ENCODE measurements at places on chromosomes 4 and X.
A peak's percentile ranks its signal among the peaks of the same experiment; 100 is the strongest.

- DNase-seq = no peak
Observed at GRCh38 chr4:133149364-133149695, 236 bp downstream of the PCDH10 start.

GRCh38 chrX:134236626-134237614 lies at the start of gene CCDC160:
Gene CCDC160, plus strand, starts transcription at chrX:134237182. Its CDS starts 7,619 bp downstream, at chrX:134244801.
- DNase-seq = no peak

GRCh38 chr4:38872620-38873019 lies 5.0 kb downstream of the FAM114A1 start:
- DNase-seq = no peak

DNA sequence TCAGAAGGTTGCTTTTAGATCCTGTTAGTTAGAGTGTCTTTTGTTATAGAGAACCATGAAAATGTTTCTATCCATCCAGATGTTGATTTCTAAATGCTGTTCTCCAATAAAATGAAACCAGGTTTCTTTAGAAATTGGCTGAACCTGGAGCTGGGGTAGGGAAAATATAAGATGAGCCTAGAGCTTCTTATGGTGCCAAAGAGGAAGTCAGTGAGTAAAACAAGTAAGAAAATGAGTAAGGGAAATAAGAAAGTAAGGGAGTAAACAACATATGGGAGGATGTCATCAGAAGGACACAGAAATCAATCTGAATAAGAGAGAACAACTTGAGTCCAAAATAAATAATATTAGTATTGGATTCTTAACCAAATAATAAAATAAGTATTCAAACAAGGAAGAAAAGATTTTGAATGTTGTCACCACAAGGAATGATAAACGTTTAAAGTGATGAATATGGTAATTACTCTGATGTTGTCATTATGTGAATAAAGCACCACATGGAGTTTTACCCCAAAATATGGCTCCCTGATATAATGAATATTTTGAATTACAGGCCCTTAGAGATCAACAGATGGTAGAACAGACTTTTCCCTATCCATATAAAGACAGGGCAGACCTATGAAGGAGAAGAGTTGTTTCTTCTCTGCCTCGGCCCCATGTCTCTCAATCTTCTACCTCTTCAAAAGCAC lies 506.1 kb downstream of the IL15 start:
- DNase-seq = no peak

- no peak for DNase-seq
Observed at GRCh38 chr4:13169731-13170525, 314.2 kb downstream of the RAB28 start.

GRCh38 chrX:136266828-136267227 lies 15.6 kb upstream of the MAP7D3 start:
- DNase-seq = no peak

- no peak for DNase-seq
Observed at GRCh38 chr4:37689353-37690095, 3.3 kb upstream of the RELL1 start.

- no peak for DNase-seq
Observed at GRCh38 chrX:32170481-32170880, 1040.9 kb downstream of the DMD start.

DNA sequence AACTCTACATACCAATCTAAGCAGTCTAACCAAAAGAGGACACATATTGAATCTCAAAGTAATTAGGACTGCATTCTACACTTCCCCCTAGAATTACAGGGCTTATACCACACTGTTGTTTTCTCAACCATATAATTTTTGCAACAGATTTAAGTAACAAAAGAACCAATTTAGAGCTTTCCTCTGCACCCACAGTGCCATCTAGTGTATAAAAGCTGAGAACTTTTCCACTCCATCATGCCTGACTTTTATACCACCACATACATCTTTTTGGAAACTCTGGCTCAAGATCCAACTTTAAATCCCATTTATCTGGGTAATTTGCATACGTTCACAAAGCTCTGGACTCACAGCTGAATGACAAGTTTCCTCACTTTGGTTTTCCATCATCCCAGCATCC lies 99.5 kb downstream of the EFHC2 start:
- no peak for DNase-seq

- no peak for DNase-seq
Observed at GRCh38 chr4:94068753-94069719, 138.6 kb upstream of the SMARCAD1 start.

DNA sequence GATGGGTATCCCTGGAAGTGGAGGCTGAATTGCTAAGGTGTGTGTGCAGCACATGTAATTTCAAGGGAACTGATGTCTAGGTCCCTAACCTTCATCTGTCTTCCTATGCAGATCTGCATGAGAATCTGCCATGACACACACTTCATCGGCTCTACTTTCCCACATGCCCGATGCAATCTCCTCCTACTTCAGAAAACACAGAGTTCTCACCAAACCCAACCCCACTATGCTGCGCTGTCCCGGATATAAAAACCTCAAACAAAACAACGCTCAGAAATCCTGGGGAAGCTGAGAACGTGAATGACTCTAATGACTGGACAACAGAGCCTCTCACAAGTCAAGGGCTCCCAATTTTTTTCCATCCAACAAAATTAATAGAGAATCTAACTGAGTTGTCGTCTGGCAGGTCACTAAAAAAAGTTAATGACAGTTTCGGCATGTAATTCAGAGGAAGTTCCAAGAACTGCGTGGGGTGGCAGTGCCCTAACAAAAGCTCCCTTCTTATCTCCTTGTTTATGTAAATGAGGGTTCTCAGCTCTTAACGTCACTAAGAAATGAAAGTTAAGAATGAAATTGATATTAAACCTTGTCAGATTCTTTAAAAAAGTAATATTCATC lies 39.0 kb downstream of the STX18 start:
- DNase-seq = no peak

- no peak for DNase-seq
Observed at GRCh38 chr4:67886281-67886680, 2.5 kb upstream of the TMPRSS11D start.

- no peak for DNase-seq
Observed at GRCh38 chr4:18938343-18939099, 917.0 kb upstream of the LCORL start.

DNA sequence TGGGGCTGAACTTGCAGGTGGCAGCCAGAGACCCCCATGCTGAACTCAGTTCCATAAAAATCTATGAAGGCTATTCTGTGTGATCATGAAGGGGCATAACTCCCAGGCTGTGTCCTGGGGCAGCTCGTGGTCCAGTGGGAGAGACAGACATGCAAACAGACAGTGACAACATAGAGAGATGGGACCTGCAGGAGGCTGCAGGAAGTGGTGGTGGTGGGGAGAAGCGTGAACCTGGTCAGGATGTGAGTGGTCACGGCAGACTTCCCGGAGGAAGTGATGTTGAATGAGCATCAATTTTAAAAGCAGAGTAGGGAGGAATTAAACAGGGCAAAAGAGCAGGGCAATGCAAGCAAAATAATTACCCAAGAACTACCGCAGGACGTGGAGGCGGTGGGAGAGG lies 23.2 kb upstream of the SORCS2 start:
- DNase-seq = no peak

GRCh38 chrX:126394681-126395080 lies 157.9 kb downstream of the DCAF12L1 start:
- no peak for DNase-seq

DNA sequence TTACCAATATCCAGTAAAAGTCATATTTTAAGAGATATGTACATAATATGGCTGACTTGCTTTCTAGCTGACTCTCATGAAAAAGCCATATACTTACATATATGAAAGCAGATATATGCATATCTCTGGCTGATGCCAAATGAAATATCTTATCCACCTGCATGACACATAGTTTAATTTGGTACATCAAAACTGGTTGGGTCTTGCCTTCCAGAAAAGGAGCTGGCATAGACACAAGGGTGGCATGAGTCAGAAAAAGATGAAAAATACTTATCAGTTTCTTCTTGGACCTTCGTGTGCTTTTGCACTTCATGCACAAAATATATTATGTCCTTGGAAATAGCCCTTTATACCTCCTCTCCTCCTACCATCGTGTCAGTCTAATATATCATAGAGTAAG lies 32.1 kb downstream of the TIGD4 start:
- no peak for DNase-seq

DNA sequence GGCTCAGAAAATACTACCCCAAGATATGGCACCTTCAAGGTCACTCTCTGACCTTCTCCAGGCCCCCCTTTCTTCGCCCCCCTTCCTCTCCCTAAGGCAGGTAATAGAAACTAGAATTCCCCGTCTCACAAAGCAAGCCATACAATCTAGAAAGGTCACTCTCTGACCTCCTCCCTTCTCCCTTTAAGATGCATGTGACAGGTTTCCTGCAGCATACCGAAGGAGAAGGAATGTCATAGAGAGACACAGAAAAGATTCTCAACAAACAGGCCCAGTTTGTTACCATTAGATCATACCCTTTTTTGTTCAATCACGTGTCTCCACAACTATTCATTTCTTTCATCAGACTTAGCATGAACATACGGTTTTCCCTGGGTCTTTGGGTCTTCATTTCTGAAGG lies 51.2 kb upstream of the RBMXL3 start:
- no peak for DNase-seq

- DNase-seq = no peak
Observed at GRCh38 chr4:159227984-159228383, 125.1 kb downstream of the RAPGEF2 start.

DNA sequence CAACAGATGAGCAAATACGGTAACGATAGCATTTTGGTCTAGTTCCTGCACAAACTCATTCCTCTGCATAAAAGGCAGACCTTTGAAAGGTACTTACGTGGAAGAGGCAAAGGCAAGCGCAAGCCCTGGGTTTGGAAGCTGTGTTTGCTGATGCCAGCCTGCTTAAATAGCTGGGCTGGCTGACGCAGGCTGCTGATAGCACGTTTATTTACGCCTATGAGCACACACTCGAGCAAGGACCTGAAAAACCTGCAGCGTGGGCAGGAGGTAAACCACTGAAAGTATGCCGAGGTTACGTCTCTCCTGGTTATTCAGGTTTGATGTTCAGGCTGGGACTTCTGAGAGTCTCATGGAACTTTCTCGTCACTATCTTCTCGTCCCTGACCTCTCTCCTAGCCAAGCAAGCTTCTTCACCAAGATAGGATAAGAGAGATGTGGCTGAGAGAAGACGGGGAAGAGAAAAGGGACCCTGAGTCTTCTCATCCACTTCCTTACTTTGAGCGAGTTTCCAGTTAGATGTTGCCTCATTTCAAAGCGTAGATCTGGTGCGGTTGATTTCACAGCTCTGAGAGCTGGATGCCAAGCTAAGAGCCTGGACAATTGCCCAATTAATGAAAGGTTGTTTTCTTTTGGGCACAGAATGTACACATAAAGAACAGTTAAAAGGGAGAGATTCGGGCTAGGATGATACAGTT lies at the start of gene HOPX:
Gene HOPX (minus strand): TSS at position 139 of the 695 bp plus-strand sequence. CDS start 23,480 bp downstream, outside the sequence.
- DNase-seq = no peak

DNA sequence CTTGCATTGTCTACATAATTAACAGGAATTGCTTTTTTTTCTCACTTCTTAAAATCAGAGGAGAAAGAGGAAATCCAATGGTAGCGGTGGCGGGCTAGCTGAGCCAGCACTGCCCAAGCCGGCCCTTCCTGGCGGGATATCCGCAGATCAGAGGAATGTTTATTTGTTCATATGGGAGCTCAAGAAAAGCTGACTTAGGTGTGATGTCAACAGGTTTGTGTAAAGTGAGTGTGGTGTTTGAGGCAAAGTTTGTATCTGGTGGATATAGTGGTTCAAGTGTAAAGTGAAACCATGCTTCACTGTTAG lies 466 bp upstream of the SLC39A8 start:
- DNase-seq = peak; percentile 25

GRCh38 chrX:153633048-153633447 lies 14.0 kb upstream of the DUSP9 start:
- no peak for DNase-seq

- no peak for DNase-seq
Observed at GRCh38 chrX:118220509-118220908, 103.9 kb upstream of the KLHL13 start.

DNA sequence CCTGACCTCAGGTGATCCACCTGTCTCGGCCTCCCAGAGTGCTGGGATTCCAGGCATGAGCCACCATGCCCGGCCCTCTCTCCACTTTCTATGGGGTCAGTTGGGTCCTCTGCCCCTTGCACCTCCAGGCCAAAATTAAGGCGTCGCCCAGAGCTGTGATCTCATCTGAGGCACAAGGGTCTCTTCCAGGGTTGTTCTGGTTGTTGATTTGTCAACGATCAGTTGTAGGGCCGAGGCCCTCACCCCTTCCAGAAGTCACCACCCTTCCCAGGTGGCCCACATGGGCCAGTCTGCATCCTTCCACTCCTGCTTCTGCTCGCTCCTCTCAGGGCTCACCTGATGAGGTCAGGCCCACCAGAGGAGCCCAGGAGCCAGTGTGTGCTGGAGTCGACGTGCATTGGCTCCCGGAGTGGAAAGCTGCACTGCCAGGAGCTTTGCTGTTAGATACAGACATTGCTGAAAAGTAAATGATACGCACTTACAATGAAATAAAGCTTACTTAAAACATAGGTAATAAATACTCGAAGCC lies 14.3 kb upstream of the TMEM271 start:
- no peak for DNase-seq

DNA sequence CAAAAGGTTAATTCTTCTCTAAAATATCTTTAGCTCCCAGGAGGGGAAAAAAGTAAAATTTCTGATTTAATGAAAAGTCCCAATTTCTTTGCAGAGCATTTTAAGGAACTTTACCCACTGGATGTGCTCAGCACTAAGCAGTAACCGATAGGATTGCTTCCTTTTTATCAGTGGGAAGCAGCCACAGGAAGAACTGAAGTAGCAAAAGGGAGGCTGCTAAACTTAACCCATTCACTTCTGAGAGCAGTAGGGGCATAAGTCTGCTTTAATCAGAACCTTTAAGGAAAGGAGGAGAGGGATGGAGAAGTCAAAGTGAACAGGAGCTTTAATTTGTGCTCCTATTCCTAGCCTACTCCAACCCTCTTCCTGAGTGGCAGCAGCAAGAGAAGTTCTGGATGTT lies at the start of gene F8:
Gene F8 (minus strand): TSS at position 139 of the 400 bp plus-strand sequence. CDS start 171 bp downstream, outside the sequence.
- no peak for DNase-seq

- DNase-seq = no peak
Observed at GRCh38 chr4:84366907-84367306, 132.2 kb downstream of the NKX6-1 start.

DNA sequence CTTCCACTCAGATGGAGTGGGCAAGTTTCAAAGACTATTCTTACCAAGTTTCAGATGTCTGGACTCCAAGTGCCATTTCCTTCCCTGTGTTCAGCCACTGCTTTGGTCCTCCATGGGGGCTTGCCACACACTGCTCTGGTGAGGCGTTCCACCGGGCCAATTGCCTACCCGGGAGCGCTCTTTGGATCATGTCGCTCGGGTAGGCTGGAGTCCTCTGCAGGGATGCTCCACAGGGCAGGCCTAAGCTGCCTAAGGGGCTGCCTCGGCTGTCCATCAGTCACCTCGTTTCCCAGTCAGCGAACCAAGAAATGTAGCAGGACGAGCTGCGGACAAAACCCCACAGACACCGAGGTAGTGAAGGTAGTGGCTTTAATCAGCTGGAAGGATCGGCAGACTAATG lies 200.7 kb upstream of the KLF8 start:
- no peak for DNase-seq

DNA sequence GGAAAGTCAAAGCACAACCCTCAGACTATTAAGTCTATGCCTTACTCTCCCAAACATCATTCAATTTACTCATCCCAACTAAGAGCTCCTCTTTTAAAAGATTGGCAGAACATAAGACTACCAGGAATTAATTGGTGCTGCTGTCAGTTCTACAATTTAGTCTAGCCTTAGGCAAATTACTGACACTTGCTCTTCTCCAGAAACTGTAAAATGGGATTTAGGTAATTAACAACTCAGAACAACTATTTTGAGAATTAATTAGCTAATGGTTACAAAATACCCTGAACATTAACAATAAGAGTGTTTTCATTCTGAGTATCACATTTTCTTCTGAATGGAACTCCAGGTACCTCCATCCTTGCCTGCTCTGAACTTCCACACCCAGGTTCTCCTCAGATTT lies 36.2 kb upstream of the RBM47 start:
- DNase-seq = no peak
